DMS79 (cell line): ENCODE measurements at places on chromosomes 3 and 15.

- no peak for DNase-seq
Measured at GRCh38 chr3:27536491-27536890, 52.3 kb upstream of the SLC4A7 start.

- DNase-seq, result no peak
Measured at GRCh38 chr3:124879337-124879680, 7.9 kb downstream of the ITGB5 start.

DNA sequence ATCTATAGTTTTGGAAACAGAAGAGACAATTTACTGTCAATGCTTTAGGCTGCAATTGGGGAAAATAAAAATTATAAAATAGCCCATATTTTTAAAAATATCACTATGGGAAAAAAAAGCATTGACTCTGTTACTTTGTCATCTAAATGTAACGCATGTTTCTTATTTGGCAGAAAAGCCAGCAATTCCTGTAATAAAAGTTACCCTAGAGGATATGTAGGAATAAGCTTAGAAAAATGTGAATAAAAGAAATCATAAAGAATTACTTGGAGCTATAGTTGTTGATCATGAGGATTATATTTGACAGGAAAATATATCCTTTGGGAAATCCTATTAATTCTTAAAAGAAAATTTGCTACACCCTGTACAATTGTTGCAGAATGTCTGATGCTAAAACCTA is 515.4 kb upstream of the IL12A start:
- no peak for DNase-seq

- no peak for DNase-seq
Measured at GRCh38 chr3:17913359-17913758, 170.9 kb upstream of the TBC1D5 start.

DNA sequence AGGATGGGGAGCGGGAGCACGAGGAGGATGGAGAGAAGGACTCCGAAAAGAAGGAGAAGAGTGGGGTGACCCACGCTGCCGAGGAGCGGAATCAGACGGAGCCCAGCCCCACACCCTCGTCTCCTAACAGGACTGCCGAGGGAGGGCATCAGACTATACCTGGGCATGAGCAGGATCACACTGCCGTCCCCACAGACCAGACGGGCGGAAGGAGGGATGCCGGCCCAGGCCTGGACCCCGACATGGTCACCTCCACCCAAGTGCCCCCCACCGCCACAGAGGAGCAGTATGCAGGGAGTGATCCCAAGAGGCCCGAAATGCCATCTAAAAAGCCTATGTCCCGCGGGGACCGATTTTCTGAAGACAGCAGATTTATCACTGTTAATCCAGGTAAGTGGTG is 169.8 kb downstream of the FEZF2 start:
- no peak for DNase-seq

GRCh38 chr15:83207009-83207659 is 489 bp downstream of the HDGFL3 start:
- peak; percentile 19 for DNase-seq

- DNase-seq, result no peak
Measured at GRCh38 chr15:63072809-63073277, 30.3 kb downstream of the TPM1 start.

DNA sequence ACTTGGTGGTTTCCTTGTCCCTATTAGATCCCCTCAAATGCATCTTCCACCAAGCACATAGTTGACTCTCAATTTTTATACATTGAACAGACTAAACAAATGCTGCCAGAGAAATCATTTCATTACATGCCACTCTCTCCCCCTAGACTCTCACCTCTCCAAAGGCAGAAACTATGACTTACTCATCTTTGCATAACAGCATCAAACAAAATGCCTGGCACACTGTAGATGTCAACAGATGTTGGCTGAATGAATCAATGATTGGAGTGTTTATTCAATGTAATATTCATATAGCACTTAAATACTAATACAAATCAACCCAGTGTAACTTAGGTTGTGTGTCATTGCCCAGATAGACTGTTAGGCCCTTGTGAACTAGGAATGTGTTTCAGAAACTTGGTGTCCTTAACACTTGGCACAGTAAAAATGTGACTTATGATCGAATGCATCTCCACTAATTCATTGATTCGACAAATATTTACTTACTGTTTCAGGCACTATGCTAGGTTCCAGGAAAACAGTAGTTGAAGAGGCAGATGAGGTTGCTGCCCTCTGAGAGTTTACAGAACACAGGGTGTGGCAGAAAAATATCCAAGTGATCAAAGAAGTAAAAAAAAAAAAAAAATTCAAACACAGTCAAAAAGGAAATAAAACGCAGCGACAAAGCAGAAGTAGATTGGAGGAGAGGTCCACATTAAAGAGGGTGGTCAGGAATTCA is 188.5 kb upstream of the LRRN1 start:
- no peak for DNase-seq

- no peak for DNase-seq
Measured at GRCh38 chr15:67509918-67510317, 11.0 kb upstream of the C15orf61 start.
